ENCODE measurements at places on chromosomes 11 and 22.

GRCh38 chr11:78290293-78291176 is 101.8 kb downstream of the USP35 start:
- DNase-seq = no peak

GRCh38 chr22:43293655-43294392 is 49.3 kb downstream of the SCUBE1 start:
- DNase-seq = peak; percentile 67

DNA sequence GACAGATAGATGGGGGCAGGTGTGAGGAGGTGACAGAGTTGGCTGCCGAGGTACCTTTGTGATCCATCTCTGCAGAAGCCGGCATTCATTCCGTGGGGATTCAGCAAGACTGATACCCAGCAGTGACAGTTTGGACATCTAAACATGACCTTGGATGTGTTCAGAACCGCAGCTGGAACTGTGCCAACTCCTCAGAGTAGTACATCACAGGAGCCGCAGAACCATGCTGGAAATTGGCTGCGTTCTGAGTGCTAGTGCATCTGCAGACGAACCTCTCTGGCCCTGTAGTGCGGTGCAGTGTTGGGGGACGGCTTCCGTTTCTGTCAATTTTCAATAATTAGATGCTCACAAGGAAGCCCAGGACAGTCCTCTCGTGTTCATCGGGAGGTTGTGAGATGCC is 772.1 kb downstream of the NTM start:
- no peak for DNase-seq

DNA sequence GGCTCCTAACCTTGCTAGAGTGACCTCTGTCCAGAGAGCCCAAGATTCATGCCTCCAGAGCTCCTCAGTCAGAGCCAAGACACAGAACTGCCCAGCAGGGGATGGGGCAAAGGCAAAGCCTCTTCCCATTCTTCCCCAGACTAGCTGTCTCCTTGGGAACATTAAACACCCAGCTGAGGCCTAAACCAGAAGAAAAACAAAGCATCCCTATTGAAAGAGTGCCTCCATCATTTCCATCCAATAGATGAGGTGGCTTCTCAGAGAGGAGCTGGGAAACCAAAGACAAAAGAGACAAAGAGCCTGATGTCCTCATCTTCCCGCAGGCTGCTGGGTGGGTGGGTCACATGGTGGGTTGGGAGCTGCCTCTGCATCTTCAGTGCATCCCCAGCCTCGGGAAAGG is 37.4 kb downstream of the COMMD9 start:
- no peak for DNase-seq

DNA sequence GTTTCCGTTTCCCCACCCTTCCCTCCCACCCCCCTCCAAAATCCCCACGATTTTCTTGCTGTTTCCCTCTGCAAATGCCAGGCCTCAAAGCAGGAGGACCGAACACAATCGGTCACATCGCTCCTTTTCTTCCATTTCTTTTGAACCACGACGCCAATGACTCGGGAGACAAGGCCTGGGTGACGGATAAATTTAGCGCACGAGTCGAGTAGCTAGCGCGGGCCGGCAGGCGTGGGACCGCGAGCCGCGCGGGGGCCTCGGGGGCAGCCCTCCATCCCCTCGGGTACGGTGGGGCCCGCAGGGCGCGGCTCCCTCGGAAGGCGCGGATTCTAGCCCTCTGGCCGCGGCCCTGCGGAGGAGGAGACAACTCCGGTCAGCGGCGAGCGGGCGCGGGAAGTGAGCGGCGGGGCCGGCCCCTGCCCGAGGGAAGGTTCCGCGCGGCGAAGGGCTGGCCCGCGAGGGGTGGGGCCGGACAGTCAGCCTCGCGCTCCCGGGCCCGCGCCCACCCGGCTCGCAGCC is 414 bp downstream of the JOSD1 start:
- peak; percentile 86 for DNase-seq

DNA sequence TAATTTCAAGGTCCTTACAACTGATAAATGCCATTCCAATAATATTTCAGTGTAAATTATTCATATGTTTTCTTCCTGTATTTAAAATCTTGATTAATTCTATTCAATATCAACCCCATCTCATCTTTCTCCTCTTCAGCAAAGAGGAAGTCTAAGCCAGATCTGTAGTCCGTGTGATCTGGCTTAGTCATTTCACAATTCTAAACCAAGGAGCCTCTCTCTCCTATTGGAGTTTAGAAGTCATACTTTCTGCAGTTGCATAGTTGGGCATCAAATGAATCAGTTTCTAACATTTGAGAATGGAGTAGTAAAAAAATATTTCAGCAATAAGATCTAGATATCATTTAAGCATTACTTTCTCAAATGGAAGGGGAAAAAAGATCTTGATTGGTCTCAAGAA is 354.9 kb downstream of the JRKL start:
- DNase-seq = no peak

DNA sequence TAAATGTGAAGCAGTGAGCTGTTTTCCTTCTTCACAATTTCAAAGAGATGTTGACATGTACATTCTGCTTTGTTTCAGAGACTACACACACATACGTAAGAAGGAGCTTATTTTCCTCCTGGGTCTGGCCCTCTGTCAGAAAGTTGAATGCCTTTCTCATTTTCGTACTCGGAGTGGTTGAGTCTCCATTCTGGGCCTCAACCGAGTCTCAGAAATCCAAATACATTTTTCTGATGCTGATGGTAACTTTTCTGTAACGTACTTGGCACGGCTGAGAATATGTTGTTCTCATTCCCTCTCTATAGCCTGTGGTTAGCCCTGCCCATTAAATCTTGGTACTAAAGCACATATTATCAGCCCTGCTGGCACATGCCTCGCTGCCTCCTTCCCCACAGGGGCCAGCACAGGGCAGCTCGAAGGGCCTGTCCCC is 25.3 kb downstream of the PARVA start:
- DNase-seq = no peak

DNA sequence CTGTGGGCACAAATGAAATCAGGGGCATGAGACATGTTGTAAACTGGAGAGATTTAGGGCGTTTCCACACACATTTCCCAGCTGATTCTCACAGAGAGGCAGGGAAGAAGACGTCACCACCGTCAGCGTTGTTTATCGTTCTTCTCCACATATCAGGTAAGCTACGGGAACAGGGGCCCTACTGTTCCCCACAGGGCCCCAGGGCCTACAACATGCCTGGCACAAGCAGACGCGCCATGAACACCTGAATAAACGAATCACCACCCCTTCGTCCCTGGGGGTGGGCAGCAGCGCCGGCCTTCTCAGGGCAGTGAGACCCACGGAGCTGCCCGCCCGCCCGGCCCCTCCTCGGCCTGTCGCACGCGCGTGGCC is 342 bp downstream of the EFCAB6 start:
- no peak for DNase-seq

DNA sequence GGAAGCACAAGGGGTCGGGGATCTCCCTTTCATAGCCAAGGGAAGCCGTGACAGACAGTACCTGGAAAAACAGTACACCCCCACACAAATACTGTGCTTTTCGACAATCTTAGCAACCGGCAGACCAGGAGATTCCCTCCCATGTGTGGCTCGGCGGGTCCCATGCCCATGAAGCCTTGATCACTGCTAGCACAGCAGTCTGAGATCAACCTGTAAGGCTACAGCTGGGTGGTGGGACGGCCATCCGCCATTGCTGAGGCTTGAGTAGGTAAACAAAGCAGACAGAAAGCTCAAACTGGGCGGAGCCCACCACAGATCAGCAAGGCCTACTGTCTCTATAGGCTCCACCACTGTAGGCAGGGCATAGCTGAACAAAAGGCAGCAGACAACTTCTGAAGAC is 180.2 kb upstream of the SOX6 start:
- DNase-seq = no peak

Data from Right ventricle myocardium superior (tissue), 1 donor.